SK-N-MC (cell line): ENCODE measurements at places on chromosomes 16 and 17.

- no peak for DNase-seq
Measured at GRCh38 chr17:71115669-71115972, 946.3 kb downstream of the KCNJ2 start.

- DNase-seq, result no peak
Measured at GRCh38 chr16:23227529-23227928, 45.0 kb downstream of the SCNN1G start.

DNA sequence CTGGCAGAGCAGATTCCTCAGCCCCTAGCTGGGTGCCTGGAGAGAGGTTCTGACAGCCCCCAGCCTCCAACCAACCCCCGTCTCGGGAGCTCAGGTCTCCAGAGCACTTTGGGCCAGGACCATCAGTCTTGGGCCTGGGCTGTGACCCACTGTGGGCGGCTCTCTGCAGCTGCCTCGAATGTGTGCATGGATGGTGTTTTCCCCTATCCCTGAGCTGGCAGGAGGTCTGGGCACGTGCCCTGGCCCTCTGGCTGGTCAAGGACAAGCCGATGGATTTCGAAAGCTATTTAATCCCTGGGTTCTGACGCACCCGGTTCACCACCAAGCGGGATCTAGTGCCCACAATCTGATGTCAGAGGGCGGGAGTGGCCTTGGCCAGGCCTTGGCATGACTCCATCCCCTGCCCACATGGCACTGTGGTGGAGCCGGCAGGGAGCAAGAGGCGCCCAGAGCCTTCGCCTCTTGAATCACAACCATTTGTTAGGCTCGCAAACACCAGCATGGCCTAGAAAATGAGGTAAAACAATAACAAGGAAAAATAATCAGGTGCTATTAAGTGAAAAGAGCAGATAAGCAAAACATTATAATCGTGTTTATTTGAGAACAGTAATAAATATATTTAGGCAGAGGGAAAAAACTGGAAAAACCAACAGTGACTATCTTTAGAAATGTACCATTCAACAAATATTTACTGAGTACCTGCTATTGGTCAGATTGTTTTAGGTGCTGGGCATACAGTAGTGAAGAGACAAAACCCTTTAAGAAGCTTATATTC lies 69.3 kb upstream of the TOB1 start:
- no peak for DNase-seq

GRCh38 chr16:84742641-84743092 lies 42.9 kb downstream of the USP10 start:
- DNase-seq, result no peak

DNA sequence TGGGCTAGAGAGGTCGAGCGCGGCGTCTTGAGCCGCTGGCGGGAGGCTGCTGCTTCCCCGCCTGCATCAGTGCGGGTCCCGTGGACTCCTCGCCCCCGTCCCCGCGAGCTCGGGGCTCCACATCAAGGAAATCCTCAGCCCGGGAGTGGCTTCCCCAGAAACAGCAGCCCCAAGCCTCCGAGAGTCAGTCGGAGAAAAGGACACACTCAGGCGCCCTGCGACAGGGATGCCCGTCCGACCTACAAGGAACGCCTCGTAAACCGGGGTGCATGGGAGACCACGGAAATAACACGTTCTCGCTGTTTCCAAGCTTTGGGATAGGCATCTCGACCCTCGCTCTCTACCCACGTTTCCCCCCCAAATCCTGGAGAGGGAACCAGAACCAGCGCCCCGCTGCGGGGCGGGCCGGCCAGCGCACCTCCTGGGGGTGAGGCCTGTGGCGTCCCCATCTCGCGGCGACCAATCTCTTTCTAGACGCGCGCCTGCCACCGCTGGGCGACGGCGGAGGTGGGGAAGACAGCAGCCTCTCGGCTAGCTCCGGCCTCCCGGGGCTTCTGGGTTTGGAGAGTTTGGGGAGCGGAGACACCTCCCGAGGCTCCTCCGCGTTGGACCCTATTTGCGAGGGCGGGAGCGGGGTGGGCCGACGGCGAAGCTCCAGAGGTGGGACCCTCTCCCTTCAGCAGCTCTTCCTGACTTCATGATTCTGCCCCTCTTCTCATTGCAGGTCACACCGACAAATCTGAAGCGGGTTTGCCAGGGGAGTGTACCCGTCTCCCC lies 759 bp upstream of the TP53I13 start:
- DNase-seq, result no peak

GRCh38 chr16:2284001-2284770 lies 16.3 kb upstream of the RNPS1 start:
- no peak for DNase-seq

GRCh38 chr16:10760858-10761257 lies 17.2 kb downstream of the NUBP1 start:
- DNase-seq, result no peak

DNA sequence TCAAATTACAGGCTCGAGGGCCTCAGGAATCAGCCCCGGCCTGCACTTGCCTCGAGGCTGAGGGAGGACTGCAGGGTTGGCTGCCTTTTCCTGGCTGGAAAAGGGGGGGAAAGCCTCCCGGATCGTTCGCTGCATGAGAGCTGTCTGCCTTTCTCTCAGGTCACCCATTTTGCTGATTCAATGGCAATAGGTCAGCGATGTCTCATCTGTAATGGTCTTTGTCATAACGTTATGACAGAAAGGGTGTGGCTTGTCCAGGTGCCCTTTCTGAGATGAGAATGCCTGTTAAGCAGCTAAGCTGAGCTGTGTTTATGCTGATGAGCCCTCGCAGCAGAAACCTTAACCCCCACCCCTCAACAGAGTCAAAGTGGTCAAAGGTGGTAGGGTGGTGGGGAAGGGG lies 81.8 kb downstream of the AKAP1 start:
- no peak for DNase-seq

DNA sequence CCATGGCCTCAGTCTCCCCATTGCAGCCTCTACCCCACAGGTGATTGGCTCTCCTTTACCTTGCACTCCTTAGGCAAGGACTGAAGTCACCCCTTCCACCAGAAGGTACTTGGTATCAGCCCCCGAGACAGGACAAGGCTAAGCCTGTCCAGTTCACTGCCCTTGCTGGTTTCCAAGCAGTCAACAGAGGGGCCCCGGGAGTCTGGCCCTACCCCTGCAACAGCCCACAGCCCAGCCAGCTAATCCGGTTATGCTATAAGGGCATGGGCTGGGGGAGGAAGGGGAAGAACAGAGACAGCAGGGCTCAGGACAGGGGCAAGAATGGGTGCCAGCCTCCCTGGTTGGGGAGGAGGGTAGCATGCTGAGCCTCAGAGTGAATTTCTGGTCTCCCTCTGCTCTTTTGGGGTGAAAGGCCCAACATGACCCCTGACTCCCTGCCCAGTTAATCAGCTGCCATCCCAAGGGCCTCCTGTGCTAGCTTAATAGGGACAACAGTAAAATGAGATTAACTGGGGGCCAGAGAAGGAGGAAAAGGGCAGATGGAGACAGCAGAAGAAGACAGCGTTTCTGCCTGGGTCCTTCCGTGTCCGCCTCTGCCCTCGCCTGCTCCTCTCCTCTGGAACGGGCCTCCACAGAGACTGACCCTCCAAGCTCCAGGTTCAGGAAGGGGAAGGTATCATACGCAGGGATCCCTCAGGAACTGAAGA lies 10.7 kb downstream of the DLG4 start:
- no peak for DNase-seq

- no peak for DNase-seq
Measured at GRCh38 chr17:63379636-63380035, 66.5 kb downstream of the CYB561 start.

- no peak for DNase-seq
Measured at GRCh38 chr17:57553991-57554825, 190.9 kb downstream of the CCDC182 start.

- peak; percentile 16 for DNase-seq
Measured at GRCh38 chr16:55703003-55704001, 47.5 kb downstream of the SLC6A2 start.

DNA sequence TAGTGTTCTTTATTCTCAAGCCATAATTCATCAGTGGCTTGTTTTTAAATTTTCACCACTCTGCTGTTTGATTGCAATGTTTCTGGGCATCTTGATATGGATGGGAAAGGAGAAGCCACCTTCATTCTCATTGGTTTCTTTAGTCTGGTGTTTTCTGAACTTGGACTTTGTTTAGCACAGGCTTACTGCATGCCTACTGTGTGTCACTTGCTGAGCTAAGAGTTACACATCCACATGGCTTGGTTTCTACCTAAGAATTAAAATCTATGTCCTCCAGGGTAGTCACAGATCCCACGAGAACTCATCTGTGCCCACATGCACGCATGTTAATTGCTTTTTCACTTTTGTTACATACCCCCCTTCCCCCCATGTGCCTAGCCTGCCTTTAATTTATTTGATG lies 4.6 kb downstream of the CMIP start:
- no peak for DNase-seq

DNA sequence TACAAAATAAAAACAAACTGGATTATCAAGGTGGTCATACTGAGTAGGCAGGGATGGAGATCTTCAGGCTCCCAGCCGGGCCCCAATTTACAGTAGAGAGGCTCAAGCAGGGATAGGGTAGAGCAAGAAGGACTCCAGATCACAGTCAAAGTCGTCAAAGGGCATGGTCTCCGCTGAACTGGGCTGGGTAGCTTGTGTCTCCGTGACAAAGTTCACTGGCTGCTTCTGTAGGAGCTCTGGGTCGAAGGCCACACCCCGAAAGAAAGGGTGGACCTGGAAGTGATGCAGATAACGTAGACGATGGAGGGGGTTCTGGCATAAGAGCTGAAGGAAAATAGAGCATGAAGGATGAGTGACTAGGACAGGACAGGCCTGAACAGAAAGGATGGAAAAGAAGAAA lies 3.6 kb downstream of the RSKR start:
- no peak for DNase-seq

GRCh38 chr16:79297805-79298204 lies 302.7 kb downstream of the MAF start:
- DNase-seq, result no peak

DNA sequence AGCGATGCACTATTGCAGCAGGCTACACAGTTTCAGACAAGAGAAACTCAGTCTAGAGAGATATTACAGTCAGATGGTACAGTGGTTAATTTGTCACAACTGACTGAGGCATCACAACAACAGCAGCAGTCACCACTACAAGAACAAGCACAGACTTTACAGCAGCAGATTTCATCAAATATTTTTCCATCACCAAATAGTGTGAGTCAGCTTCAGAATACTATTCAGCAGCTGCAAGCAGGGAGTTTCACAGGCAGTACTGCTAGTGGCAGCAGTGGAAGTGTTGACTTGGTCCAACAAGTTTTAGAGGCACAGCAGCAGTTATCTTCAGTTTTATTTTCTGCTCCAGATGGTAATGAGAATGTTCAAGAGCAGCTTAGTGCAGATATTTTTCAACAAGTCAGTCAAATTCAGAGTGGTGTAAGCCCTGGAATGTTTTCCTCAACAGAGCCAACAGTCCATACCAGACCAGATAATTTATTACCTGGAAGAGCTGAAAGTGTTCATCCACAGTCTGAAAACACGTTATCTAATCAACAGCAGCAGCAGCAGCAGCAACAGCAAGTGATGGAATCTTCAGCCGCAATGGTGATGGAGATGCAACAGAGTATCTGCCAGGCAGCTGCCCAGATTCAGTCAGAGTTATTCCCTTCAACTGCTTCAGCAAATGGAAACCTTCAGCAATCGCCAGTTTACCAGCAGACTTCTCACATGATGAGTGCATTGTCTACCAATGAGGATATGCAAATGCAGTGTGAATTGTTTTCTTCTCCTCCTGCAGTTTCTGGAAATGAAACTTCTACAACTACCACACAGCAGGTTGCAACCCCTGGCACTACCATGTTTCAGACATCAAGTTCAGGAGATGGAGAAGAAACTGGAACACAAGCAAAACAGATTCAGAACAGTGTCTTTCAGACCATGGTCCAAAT lies 34.1 kb downstream of the NQO1 start:
- DNase-seq, result no peak

GRCh38 chr16:50198802-50199403 lies 45.8 kb downstream of the TENT4B start:
- no peak for DNase-seq

DNA sequence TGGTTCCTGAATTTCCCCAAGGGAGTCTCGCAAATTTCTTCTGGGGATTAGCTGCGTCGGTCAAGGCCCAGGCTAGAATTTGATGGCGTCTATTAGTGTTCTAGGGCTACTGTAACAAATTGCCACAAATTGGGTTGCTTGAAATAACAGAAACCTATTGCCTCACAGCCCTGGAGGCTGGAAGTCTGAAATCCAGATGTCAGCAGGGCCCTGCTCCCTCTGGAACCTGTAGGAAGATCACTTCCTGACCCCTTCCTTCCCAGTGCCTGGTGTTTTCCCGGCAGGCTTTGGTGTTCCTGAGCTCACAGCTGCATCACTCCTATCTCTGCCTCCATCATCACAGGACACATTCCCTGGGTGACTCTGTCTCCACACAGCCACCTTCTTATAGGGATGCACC lies 24.4 kb downstream of the DHRS7C start:
- no peak for DNase-seq

DNA sequence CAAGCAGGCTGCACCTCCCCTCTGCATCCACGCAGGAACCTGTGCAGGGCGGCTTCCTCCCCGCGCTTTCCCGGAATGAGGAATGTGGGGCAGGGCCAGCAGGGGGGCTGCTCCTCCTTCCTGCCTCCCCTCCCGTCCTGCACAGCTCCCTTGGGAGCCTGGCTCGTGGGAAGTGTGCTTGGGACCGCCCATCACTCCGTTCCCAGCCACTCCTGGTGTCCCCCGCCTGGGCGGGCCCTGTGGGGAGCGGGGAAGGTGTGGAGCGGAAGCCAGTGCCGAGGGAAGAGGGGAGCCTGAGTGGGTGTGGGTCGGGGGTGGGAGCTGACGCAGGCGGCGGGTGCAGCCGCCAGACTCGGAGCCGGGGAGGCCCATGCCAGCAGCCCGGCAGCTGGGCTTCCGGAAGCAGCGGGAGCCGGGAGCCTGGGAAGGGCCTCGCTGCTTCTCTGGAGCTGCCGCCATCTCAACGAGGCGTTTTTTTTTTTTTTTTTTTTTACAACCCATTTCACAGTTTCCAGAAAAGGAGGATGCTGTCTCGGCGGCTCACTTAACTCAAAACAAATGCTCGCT lies 24.1 kb downstream of the BAHCC1 start:
- peak; percentile 87 for DNase-seq

DNA sequence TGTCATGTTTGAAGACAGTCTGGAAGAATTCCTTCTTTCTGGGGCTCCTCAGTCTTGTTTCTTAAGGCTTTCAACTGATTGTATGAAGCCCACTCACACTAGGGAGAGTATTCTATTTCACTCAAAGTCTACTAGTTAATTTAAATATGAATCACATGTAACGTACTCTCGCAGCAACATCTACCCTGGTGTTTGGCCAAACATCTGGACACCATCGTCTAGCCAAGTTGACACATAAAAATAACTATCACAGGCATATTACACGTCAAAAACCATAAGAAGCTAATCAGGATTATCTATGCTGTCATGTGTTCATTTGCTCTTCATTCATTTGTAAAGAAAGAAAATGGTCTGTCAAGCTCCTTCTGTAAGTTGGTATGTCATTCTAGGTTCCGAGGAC lies 787.4 kb downstream of the KCNJ2 start:
- no peak for DNase-seq

GRCh38 chr17:57766318-57766943 lies 21.3 kb upstream of the CCDC182 start:
- DNase-seq, result no peak

GRCh38 chr17:43550754-43551153 lies 4.6 kb upstream of the ETV4 start:
- no peak for DNase-seq

GRCh38 chr17:13134076-13134475 lies 116.2 kb upstream of the ELAC2 start:
- no peak for DNase-seq

GRCh38 chr17:73952082-73952479 lies 251.4 kb upstream of the RPL38 start:
- peak; percentile 18 for DNase-seq

- no peak for DNase-seq
Measured at GRCh38 chr17:44079877-44080821, 9.6 kb downstream of the G6PC3 start.

GRCh38 chr17:70256751-70257150 lies 87.4 kb downstream of the KCNJ2 start:
- DNase-seq, result no peak
